ENCODE measurements at places on chromosomes 2 and 18.
A peak's percentile ranks its signal among the peaks of the same experiment; 100 is the strongest.

DNA sequence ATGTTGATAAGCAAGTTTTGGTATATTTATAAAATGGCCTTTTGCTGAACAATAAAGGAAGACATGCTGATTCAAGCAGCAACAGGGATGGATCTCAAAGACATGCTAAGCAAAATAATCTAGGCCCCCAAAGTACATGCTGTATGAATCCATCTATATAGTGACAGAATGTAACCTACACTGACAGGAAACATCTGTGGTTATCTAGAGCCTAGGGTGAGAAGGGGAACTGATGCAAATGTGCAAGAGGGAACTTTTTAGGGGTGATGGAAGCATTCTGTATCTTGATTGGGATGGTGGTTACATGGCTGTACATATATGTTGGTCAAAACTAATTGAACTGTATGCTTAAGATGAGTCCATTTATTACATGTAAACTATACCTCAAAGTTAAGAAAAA is 24.2 kb downstream of the CNRIP1 start:
- DNase-seq = no peak

DNA sequence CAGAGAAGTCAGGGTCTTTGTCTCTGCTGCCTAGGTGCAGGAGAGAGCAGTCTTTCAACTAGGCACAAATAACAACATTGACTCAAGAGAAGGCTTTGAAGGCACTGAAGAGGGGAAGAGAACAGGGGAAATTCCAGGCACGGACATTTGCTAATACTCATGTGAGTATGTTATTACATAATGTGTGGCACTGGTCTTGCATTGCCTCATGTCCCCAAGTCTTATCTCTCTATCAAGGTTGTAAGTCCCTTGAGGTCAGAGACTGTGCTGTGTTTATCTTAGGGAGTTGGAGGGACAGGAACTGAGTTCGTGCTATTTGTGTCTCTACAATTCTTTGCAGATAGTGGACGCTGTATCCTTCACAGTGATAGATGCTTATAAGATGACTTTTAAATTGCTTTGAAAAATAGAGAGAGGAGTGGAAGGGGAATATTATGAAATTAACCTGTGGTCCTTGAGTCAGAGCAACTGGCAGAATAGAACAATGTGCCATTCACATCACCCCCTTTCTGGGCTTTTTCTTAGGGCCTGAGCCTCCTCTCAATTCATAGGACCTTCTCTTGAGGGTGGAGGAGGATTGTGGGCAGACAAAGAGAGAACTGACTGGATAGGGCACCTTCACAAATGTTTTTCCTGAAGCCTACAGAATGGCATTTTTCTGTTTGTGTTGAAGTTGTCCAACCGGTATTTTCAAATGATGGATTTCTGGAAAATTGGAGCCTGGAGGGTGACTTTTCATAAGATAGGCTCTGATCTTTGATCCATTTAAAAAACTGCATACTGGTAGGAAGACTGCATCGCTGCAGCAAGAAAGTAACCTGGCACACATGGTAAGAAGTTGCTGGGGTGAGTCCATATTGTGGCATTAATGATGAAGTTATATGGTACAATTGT is 96.6 kb upstream of the CXCR4 start:
- DNase-seq = no peak

DNA sequence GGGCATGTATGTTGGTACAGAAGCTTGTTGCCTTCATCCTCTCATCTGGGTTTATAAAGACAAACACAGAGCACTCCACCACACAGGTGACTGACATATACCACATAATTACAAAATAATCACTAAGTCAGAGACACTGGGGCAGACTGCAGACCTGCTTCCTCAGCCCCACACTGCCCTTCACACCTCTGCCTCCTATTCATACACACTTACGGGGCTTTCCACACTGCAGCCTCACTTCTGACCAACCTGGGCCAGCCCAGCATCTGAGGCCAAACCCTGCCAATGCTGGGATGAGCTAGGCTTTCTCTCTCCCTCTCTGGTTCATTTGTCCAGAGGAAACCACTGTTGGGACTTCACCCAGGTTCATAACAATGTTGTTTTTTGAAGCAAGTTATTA is 4.5 kb downstream of the EMX1 start:
- no peak for DNase-seq

- no peak for DNase-seq
Observed at GRCh38 chr2:152132306-152132705, 33.5 kb upstream of the CACNB4 start.

DNA sequence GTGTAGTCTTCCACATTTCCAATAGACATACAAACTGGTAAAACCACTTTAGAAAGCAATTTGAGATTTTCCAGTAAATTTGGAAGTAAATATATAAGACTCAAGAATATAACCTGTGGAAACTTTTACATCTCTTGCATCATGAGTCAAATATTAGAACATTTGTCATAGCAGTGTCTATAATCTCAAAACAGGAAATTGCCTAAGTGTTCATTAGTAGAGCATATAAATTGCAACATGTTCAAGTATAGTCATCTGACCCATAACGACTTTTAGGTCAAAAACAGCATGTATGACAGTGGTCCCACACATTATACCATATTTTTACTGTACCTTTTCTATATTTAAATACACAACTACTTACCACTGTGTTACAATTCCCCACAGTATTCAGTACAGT is 555.9 kb upstream of the VRK2 start:
- DNase-seq = no peak

DNA sequence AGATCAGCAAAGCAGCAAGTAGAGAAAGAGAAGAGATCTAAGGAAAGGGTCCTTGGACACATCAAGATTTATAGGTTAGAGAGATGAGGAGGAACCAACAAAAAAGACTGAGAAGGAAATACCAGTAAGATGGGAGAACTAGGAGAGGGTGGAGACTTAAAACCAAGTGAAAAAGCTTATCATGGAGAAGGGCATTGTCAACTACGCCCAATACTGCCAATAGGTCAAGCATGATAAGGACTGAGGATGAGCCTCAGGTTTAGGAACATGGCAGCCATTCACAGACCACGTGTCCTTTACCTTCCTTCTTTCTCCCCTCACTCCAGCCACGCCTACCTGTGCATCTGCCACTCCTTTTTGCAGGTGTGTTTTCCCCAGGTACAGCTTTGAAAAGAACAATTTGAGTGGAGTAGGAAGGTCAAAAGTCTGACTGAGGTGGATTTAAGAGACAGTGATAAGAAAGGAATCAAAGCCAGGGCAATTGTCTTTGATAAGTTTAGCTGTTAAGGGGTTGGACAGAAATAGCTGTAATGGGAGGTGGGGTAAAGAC is 238.7 kb downstream of the STK39 start:
- DNase-seq = no peak

- DNase-seq = no peak
Observed at GRCh38 chr2:204880928-204881327, 335.7 kb downstream of the PARD3B start.

DNA sequence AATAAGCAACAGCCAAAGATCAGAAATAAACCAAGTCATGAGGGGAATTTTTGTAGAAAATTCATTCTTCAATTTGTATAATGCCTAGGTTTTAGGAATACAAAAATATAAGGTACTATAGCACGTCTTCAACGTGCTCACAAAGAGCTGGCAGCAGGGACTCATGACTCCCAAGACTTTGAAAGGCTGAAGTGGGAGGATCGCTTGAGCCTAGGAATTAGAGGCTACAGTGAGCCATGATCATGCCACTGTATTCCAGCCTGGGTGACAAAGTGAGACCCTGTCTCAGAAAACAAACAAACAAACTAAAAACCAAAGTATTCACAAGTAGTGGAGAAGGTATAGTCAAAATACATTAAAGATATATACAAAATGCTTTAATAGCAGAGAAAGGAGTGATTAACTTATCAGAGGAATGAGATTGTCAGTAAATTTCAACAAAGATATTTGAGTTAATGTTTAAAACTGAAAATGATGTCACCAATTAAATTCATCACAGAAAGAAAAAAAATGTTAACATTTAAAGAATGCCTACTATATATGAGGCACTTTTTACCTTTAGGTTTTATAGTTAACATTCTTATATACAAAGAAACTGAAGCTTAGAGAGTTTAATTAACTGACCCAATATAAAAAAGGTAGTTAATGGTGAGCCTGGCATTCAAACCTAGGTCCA is 3.2 kb downstream of the WDR33 start:
- no peak for DNase-seq

DNA sequence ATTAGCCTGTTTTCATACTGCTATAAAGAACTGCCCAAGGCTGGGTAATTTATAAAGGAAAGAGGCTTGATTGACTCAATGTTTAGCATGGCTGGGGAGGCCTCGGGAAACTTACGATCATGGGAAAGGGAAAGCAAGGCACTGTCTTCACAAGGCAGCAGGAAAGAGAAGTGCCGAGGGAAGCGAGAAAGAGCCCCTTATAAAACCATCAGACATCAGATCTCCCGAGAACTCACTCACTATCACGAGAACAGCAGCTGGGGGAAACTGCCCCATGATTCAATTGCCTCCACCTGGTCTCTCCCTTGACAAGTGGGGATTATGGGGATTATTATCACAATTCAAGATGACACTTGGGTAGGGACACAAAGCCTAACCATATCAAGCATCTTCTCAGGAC is 23.3 kb downstream of the RHOB start:
- no peak for DNase-seq

DNA sequence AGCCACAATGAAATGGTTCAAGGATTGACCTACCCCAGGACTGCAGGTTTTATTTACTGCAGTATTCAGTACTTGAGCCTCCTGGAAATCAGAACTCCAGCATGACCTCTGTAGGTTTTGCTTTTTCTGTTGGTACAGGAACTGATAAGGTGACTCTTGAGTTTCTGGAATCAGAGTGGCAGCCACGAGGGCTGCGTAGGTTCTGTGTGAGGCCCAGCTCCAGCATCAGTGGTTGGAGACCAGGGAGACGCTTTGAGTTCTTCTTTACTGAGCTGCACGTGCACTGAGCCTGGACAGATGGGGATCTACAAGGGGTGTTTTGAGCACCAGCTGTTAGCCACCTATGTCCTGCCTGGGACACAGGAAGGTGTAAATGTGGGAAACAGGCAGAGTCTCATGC is 222.7 kb upstream of the EPAS1 start:
- DNase-seq = no peak

DNA sequence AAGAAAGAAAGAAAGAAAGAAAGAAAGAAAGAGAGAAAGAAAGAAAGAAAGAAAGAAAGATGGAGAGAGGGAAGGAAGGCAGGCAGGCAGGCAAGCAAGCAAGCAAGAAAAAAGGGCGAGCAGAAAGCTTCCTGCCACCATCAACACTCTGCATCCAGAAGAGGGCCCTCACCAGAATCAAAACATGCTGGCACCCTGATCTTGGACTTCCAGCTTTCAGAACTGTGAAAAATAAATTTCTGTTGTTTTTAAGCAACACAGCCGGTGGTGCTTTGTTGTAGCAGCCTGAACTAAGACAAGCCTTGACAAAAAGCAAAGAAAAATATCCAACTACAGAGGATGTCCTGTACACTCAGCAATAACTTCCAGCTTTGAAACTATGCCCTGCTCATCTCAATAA is 401.7 kb downstream of the LRATD1 start:
- DNase-seq = no peak

DNA sequence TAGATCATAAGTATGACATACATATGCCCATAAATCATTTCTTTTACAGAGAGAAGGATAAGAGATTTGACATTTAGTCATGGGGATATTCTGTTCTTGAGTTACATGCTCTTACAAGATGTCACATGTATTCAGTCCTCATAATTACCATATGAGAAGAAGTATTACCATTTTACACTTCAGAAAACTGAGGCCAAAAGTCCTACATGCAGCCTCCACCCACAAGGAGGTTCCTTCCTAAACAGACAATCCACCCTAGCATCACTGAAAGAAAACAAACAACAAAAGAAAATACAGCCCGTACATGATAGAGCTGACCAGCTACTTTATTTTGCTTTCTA is 335.1 kb downstream of the SETBP1 start:
- no peak for DNase-seq

GRCh38 chr18:61972389-61973264 is 79.8 kb upstream of the RNF152 start:
- DNase-seq = no peak

- DNase-seq = peak; percentile 18
Observed at GRCh38 chr2:180980943-180981911, 822 bp downstream of the UBE2E3 start.

- DNase-seq = no peak
Observed at GRCh38 chr2:219042750-219043149, 1.4 kb upstream of the CFAP65 start.

- no peak for DNase-seq
Observed at GRCh38 chr2:137185378-137186078, 420.2 kb downstream of the THSD7B start.

- no peak for DNase-seq
Observed at GRCh38 chr2:128309280-128310093, 9.2 kb downstream of the HS6ST1 start.

DNA sequence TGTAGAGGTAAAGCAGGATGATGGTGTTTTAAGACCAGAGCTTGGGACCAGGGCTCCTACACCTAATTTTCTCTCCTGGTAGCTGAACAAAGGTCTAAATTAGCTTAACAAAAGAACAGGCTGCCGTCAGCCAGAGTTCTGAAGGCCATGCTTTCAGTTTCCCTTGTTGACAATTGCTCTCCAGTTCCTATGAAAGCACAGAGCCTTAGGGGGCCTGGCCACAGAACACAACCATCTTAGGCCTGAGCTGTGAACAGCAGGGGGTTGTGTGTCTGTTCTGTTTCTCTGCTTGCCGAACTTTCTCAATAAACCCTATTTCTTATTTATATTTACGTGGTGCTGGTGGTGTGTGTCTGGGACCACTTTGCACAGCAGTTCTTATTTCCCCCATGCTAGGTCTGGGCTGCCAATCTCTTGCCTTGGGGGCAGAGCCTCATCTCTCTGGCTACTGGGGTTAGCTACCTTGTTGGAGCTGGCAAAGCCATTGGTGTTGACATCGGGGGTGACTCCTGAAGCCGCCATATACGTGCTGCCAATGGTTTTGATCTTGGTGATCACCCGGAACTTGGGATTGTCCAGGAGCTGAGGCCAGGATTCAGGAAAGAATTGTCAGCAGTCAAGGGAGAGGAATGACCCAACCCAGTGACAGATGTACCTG is 29.0 kb downstream of the CENPO start:
- no peak for DNase-seq

DNA sequence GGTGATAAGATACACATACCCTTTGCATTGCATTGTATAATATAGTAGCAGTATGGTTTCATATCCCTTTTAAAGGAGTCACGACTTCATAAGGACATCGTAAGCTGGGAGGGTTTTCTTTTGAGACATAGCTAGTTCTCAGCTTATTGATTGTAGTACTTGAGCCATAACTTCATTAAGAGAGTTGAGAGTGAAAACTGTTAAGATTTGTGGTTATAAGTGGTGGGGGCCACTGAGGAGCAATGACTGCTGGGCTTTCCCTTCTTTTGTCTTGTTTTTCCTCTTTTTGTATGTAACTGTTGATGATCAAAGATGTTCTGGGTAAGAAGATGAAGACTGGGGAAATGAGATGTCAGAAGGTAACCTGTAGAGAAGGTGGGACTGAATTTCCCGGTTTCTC is 11.0 kb downstream of the EIF5B start:
- no peak for DNase-seq

- DNase-seq = peak; percentile 40
Observed at GRCh38 chr2:60554074-60554645, 706 bp upstream of the BCL11A start.

DNA sequence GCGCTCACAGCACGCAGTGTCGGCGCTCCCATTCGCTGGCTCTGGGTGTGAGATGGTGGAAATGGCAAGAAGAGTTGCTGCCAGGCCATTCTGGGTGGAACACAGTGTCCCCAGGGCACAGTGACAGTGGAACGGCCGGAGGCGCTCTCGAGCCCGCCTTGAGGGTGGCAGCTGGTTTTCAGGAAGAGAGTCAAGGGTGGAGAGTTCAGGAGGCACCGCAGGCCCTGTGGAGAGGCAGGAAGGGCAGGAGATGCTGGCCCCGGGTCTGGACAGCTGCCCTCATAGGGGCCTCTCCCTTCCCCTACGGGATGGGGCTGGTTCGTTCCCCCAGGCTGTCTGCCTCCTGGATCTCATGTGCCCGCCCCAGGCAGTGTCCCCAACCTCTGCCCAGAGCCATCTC is 12.5 kb downstream of the GPC1 start:
- DNase-seq = no peak
